ENCODE measurements at places on chromosomes 12 and 14.
A peak's percentile ranks its signal among the peaks of the same experiment; 100 is the strongest.

- DNase-seq, result no peak
These were observed 18.2 kb upstream of the ITPR2 start for GRCh38 chr12:26851031-26851809.

- DNase-seq, result peak; percentile 45
These were observed 37.8 kb downstream of the MYO1H start for GRCh38 chr12:109385339-109386058.

GRCh38 chr14:57549016-57549564 lies 55.4 kb upstream of the CCDC198 start:
- DNase-seq, result no peak

- DNase-seq, result no peak
These were observed 217.5 kb upstream of the LHX5 start for GRCh38 chr12:113689047-113689610.

Measured in erythroblast (primary cell).